ENCODE measurements at places on chromosomes 3 and 15.

DNA sequence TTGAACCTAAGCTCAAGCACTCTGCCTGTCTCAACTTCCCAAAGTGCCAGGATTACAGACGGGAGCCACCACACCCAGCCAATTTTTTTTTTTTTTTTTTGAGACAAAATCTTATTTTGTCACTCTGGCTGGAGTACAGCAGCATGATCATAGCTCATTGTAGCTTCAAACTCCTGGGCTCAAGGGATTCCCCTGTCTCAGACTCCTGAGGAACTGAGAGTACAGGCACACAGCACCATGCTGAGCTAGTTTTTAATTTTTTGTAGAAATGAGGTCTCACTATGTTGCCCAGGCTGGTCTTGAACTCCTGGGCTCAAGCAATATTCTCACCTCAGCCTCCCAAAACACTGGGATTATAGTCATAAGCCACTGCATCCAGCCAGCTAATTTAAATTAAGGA is 36.8 kb upstream of the SUCLG2 start:
- no peak for DNase-seq

DNA sequence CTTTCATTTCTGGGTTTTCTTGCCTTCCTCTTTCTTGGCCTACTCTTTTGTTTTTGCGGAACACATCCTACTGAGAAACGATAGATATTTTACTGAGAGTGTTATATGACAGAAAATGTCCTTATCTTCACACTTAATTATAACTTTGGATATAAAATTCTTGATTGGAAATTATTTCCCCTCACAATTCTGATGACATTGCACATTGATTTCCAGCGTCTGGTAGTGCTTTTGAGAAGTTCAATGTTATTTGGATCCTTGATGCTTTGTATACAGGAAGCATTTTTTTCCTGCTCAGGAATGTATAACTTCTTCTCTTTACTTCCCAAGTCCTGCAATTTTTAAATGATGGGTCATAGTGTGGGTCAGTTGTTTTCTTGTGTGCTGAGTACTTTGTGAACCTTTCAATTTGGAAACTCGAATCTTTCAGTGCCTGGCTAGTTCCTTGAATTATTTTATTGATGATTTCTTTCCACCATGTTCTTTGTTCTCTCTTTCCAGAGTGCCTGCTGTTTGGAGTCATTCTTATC is 183.9 kb downstream of the PDCD6IP start:
- DNase-seq, result no peak

DNA sequence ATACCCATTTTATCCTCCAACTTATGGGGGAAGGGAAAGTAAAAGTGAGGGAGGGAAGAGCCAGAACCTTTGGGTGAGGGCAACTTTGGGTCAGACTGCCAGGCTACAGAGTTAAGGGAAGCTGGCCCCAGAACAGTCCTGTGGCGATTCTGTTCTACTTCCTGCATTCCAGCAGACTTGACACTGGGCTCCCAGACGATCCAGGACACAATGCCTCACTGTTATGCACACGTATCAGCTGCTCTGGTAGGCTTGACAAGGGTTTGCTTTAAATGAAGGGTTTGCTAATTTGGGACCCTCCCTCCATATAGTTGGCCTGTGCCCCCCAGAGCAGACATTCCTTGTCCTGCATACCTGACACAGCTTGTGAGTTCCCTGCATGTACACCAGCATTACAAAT is 10.7 kb downstream of the GORASP1 start:
- no peak for DNase-seq

- no peak for DNase-seq
Measured at GRCh38 chr3:82676356-82677026, 915.0 kb upstream of the GBE1 start.

GRCh38 chr3:125280668-125281361 is 68.3 kb upstream of the SLC12A8 start:
- no peak for DNase-seq

- no peak for DNase-seq
Measured at GRCh38 chr15:31387479-31388118, 61.0 kb downstream of the KLF13 start.

DNA sequence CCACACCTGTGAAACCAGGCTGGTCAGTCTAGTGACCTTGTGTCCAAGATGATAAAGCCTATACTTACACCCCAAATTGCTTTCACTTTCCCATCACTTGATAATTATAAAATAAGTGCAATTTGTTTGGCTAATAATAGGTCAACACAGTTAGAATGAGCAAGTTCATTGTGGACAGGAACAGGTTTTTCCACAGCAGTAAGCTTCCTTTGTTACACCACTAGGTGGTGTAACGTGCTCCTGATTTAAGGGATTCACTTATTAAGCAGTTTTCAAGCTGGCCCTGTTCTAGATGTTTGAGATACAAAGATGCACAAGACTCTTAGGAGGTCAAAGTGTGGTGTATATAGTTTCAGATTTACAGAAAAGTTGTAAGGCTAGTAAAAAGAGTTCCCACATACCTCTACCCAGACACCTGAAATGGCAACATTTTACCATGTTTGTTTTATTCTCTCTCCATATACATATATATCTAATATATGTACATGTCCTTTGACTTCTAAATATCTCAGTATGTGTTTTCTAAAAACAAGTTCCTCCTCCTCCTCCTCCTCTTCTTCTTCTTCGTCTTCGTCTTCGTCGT is 6.8 kb upstream of the MFSD1 start:
- no peak for DNase-seq

GRCh38 chr15:93141371-93141794 is 52.4 kb upstream of the RGMA start:
- no peak for DNase-seq

GRCh38 chr3:127665586-127665985 is 7.2 kb upstream of the ABTB1 start:
- DNase-seq, result no peak

- DNase-seq, result no peak
Measured at GRCh38 chr3:54994111-54994513, 66.3 kb upstream of the LRTM1 start.
